D721Med (cell line): ENCODE measurements at places on chromosomes 4 and X.

- no peak for DNase-seq
Measured at GRCh38 chr4:144507311-144508101, 138.4 kb upstream of the HHIP start.

DNA sequence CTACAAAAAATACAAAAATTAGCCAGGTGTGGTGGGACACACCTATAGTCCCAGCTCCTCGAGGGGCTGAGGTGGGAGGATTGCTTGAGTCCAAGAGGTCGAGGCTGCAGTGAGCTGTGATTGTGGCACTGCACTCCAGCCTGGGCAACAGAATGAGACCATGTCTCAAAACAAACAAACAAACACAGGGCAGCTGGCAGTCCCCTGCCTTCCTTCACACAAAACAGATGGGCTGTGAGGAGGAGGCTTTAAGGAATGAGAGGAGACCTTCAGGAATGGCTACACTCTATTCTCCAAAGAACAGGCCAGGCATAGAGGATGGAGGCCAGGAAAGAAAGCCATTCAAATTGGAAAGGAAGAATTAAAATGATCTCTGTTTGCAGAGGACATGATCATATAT, 65.6 kb upstream of the MAML3 start:
- DNase-seq = no peak

GRCh38 chrX:39819921-39820849, 277.6 kb downstream of the BCOR start:
- no peak for DNase-seq

DNA sequence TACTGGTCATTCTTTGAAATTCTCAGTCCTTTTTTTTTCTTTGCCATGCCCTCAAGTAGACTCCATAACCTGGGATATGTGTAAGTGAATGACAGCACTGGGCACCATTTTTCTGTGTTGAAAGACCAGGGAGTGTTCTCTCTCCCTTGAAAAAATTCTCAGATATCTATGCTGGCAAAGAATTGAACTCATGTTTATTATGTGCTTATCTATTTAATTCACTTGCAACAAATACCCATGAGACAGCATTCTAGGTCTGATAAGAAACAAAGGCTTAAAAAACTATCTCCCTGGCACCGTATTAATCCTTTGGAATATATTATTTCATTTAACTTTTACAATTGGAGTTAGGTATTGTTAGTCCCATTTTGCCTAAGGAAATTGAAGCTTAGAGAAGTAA, 36.7 kb downstream of the LARP7 start:
- DNase-seq = no peak
